Kidney tubule cell (primary cell): ENCODE measurements at places on chromosomes 5 and 9.

- no peak for DNase-seq
Observed at GRCh38 chr9:33109850-33110595, 33.5 kb upstream of the SMU1 start.

DNA sequence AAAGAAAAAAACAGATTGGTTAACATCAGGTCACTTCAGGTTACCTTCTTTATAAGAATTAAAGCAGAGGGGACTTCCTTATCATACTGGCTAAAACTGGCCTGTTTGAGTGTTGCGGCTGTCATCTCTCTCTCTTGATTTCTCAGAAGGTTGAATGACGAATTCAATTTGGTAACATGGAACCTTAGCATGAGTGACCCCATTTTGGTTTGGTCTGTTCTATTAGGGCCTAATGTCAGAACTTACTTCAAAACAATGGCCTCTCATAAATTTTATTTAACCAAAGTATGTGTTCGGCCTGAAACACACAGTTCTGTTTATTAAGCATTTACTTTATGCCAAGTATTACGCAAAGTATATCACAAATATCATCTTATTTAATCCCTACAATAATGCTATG is 147.5 kb downstream of the CAAP1 start:
- no peak for DNase-seq

- DNase-seq = no peak
Observed at GRCh38 chr5:134758176-134758503, 439 bp upstream of the DDX46 start.

DNA sequence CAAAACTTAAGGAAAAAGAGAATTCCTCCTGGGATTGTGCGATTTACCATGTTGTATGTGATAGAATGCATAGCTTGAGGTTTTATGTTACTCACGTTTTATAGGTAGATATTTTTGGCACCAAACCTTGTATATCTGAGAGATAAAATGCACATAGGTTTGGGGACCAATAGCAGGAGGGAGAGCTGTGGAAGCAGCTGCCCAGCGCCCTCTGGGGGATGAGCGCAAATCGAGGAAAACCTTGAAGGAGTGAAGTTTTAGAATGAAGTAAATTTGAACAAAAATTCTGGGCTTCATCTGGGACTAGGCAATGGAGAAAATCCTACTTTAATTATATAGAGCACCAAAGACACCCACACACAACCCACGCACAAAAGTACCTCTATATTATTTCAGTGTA is 197.0 kb downstream of the ADCY2 start:
- DNase-seq = peak; percentile 10

DNA sequence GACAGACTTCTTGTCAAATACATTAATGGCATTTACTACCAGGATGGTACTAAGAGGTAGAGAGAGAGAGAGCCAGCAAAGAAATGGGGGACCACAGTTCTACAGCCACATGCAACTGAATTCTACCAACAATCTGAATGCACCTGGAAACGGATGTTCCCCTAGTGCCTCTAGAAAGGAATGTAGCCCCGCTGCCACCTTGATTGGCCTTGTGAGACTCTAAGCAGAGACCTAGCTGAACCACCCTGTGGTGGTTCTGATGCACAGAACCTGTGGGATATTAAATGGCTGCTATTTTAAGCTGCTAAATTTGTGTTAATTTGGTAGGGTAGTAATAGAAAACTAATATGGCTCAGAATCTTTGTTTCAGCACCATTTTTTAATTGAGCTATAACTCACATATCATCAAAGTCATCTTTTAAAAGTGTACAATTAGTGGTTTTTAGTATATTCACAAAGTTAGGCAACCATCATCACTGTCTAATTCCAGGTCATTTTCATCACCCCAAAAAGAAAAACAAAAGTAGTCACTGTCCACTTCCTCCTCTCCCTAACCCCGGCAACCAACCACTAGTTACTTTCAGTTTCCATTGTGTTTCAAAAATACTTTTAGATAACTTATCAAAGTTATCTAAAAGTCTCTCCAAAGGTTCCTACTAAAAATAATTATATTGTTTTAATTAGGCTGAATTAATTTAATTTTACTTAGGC is 51.7 kb downstream of the CPLANE1 start:
- DNase-seq = no peak
